ENCODE measurements at places on chromosomes 1 and 21. TPM values are rescaled to one million over a fixed set of nuclear protein-coding genes. Genes with fewer than 3 reads are reported as not detected.

CYP4Z1 gene
- polyA plus RNA-seq: 2.9 TPM

DNA sequence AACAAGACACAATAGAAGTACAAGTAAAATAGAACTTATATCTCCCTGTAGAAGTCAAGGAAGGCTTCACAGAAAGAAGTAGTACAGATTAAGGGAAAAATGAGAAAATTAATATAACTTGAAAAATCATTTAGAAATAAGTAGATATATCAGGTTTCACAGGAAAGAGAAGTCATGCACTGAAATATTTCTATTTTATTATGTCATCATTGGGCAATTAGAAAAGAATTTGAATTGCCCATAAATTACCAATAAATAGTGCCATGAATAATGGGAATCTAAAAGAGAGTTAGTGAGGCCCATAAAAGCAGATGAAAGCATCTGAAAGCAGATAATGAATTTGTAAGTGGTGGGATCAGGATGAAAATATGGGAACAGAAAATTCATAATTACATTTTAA is 1597.8 kb downstream of the PLA2G4A start:
- DNase-seq: no peak

- no peak for DNase-seq
Observed at GRCh38 chr1:113905435-113905861, 322 bp downstream of the DCLRE1B start.

DNA sequence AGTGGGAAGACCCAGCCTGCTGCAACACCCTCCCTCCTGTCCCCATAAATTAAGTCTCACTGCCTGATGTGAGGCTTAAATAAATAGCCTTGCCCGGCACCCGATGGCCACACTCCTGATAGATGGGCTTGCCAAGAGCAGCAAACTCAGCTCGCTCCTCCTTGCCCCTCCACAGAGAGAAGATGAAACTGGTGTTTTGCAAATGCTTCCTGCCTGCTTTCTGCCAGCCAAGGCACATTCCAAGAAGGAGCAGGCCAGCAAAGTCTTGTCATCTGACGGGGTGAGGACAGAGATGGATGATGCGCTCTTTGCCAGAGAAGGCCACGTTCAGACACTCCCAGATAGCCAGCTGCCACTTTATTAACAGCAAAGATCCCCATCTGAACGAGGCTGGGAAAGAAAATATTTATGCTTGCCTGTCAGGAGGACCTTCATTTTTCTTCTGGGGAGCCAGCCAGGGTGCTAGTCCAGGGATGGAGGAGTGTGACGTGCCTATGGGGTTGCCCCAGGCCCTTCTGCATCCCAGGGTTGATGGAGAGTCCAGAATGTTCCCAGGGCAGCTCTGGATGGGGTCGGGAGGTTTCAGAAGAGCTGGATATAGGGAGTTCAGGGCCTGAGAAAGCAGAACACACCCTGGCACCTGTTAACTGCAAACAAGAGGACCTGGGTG is 265.4 kb downstream of the FOXD2 start:
- DNase-seq: no peak

DNA sequence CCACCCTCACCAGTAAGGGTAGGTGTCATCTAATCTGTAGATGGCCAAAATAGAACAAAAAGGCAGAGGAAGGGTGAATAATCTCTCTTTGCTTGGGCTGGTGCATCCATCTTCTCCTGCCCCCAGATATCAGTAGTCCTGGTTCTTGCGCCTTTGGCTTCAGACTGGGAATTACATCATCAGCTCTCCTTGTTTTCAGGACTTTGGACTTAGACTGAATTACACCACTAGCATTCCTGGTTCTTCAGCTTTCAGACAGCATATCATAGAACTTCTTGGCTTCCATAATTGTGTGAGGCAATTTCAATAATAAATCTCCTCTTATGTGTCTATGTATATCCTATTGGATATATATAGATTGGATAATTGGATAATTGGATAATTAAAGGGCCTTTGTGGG is 403.0 kb upstream of the USP24 start:
- DNase-seq: no peak

GRCh38 chr1:197944485-197944884 is 27.3 kb downstream of the LHX9 start:
- no peak for DNase-seq
